ENCODE measurements at places on chromosomes 2 and 18.

DNA sequence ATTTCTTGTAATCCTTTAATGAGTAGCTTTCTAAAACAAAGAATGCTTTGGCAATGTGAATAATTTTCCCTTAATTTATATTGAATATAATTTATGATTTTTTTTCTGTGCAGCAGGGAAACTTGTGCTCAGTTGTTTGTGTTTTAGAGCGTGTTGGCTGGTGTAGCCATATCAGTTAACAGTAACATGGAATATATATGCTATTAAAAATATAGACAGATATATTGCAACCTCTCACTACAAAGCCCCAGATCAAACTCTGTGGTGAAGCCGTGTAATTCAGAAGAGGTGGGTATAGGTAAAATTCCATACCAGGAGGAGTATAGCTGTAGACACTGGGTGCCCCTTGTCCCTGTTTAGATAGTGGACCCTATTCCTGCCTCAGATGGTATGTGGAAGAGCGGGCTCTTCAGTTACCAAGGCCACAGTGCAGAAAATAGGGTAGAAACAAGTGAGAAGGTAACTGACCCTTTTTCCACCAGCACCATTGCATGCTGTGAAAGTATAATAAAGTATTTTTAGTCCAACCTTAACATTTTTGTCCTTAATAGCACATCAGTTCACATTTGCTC lies 18.1 kb upstream of the RASGRP3 start:
- no peak for DNase-seq

DNA sequence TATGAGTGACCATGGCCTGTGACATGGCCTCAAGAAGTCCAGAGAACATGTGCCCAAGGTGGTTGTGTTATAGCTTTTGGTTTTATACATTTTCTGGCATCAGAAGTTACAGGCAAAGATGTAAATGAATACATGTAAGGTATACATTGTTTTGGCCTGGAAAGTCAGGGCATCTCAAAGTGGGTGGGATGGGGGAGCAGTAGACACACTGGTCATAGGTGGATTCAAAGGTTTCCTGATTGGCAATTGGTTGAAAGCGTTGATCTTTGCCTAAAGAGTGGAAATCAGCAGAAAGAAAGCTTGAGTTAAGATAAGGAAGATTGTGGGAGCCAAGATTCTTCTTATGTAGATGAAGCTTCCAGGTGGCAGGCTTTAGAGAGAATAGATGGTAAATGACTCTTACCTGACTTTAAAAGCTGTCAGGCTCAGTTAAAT lies 62.1 kb upstream of the DYNAP start:
- DNase-seq, result no peak

DNA sequence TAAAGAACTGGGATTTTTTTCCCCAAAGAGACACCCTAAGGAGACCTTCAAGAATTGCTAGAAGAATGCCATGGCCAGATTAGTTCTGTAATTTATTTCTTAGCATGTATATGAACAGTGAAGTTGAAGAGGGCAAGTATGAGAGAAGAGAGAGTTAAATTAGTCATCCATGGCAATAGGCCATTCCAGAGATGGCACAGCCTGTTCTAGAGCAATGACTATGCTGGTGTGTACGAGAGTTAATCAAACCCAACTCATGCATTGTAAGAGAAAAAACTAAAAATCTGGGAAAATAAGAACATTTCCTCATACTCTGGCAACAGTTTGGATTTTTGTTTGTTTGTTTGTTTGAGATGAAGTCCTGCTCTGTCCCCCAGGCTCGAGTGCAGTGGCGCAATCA lies 112.1 kb upstream of the PIK3C3 start:
- no peak for DNase-seq

GRCh38 chr2:237873897-237874551 lies 14.6 kb downstream of the RAMP1 start:
- no peak for DNase-seq

- DNase-seq, result no peak
Observed at GRCh38 chr2:214624166-214624760, 185.2 kb downstream of the BARD1 start.

DNA sequence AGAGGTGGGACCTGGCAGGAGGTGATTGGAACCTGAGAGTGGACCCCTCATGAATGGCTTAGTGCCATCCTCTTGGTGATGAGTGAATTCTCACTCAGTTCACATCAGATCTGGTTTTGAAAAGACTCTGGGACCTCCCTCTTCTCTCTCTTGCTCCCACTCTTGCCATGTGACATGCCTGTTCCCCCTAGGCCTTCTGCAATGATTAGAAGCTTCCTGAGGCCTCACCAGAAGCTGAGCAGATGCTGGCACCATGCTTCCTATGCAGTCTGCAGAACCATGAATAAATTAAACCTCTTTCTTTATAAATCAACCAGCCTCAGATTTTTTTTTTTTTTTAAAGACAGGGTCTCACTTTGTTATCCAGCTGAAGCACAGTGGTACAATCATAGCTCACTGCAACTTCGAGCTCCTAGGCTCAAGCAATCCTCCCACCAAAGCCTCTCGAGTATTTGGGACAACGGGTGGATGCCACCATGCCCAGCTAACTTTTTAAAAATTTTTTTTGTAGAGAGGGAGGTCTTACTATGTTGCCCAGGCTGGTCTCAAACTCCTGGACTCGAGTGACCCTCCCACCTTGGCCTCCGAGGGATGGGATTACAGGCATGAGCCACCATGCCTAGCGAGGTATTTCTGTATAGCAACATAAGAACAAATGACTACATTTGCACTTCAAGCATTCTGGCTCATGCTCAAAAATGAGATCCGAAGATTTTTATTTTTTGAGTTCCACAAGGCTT lies 2.0 kb upstream of the ZFAND2B start:
- DNase-seq, result no peak

All from skin of body (tissue), 3 donors.